ENCODE measurements at places on chromosomes 7 and 10.

GRCh38 chr7:116683786-116684185 lies 11.8 kb downstream of the MET start:
- DNase-seq, result no peak

DNA sequence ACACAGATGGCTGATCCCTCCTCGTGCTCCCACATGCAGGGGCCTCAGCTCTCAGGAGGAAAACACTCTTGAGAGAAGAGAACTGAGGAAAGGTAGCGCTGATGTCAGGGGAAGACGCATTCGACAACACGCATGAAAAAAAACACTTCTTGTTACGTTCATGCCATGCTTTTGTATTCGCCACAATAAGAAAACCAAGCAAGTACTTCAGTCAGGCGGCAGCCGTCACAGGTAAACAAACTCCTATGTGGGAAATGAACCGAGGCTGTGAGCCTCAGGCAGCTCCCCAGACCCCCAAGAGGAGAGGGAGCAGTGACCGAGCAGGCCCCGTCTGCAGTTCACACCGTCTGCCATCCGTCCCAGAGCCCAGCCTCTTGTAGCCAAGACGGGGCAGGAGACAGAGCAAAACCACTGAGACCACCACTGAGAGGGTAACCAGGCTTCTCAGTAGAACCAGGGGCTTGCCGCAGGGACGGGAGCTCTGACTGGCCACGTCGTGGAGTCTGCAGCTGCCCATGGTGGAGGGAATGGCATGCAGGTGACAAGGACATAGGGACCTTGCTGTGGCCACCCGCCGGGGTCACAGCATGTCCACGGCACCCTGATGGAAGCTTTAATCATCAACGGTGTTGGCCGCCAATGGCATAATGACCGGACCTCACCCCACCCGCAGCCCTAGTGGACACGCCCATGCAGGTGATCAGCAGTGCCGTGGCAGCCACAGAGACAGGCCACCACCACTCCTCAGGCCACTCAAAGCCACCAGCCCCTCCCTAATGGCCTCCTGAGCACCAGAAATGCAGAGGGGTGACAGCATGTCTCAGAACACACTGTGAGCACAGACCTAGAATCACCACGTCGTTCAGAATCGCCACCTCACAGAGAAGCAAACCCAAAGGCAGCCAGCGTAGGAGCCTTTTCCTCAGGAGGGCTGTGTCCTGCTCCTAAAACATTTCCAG lies 304.3 kb downstream of the PTPRN2 start:
- no peak for DNase-seq

DNA sequence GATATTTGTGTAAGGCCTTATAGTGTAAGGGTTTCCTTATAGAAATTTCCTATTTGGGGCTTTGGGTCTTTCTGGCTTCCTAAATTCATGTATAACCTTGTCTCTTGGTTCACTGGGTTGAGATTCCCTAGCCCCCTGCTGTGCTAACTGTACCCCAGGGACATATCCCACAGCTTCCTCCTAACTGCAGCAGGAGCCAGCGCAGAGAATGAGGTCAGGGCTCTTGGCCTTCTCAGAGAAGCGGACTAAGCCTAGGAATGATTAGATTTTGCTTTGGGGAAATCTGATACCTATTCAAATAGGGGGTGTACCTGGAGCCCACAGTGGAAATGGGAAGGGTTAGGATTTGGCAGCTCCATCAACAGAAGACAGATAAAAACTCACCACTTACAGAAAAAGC lies 138.1 kb upstream of the EFCAB10 start:
- no peak for DNase-seq

GRCh38 chr7:1675036-1675671 lies 5.1 kb downstream of the ELFN1 start:
- no peak for DNase-seq

Measured in mammary epithelial cell (primary cell).